ENCODE measurements at places on chromosomes 13 and 19.

GRCh38 chr13:29754473-29754806 is 96.0 kb downstream of the UBL3 start:
- no peak for DNase-seq

GRCh38 chr19:38514812-38515633 is 81.5 kb downstream of the RYR1 start:
- peak; percentile 94 for DNase-seq

DNA sequence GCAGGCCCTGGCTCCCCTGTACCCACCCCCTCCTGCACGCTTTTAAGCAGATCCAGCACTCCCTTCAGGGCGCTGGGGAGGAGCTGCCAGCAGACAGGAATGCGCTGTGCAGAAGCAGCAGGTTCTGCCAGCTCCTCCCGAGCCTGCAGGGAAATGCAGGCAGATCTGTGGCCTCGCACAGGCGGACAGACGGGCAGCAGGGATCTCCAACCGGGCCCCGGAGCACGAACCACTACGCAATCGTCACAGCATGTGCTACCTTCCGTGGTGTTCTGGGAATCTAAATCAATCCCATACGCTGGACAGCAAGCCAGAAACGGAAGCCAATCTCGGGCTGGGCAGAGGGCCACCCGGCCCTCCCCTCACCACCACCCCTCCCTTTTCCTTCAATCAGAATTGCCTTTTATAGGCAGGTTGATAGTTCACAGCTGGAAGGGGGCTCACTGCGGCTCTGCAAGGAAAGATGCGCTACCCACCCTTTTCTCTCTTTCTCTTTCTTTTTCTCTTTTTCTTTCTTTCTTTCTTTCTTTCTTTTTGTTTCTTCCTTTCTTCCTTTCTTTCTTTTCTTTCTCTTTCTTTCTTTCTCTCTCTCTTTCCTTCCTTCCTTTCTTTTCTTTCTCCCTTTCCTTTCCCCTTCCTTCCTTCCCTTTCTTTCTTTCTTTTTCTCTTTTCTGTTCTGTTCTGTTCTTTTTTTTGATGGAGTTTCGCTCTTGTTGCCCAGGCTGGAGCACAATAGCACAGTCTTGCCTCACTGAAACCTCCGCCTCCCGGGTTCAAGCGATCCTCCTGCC is 99.9 kb downstream of the GNG7 start:
- peak; percentile 87 for DNase-seq

GRCh38 chr19:12278713-12279112 is 16.0 kb downstream of the ZNF44 start:
- no peak for DNase-seq

- no peak for DNase-seq
Observed at GRCh38 chr13:85997587-85997986, 198.4 kb upstream of the SLITRK6 start.

- DNase-seq = peak; percentile 32
Observed at GRCh38 chr19:37329686-37330085, 41.2 kb upstream of the ZNF527 start.

- DNase-seq = no peak
Observed at GRCh38 chr13:52887165-52887564, 38.7 kb upstream of the PCDH8 start.

GRCh38 chr19:8654591-8655339 is 24.3 kb downstream of the NFILZ start:
- DNase-seq = peak; percentile 81

DNA sequence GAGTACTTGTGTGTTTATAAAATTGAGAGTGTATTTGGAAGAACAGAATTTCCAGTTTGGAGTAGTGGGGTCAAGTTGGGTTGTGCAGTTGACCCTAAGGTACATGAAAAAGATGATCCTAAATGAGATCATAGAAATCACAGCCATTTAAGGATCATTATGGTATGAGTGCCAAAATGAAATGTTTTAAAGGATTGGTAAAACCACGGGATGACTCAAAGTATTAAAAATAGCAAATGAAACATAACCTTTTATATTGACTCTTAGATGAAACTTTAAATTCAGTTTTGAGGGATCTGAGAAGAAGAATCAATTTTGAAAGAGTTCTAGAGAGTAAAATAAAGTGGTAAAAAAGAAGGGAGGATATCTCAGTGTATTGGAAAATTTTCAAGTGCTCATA is 773.8 kb downstream of the GPC5 start:
- DNase-seq = no peak

DNA sequence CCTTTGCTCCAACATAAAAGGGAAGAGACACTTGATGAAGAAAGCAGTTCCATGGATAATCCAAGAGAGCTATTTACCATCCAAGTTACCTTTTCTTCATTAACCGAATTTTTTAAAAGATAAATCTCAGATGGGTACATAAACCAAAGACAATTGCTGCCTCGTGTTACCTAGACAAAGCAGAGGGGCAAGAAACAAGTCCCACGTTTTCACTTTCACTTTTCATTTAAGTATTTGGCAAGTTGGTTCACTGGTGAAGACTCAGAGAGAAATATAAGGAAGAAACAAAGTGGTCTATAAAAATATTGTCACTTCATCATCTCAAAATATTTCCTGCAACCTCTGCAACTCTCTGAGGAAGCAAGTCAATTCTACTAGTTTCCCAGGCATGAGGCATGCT is 446.1 kb downstream of the FGF14 start:
- no peak for DNase-seq

- peak; percentile 68 for DNase-seq
Observed at GRCh38 chr13:26254583-26255111, 718 bp downstream of the CDK8 start.

DNA sequence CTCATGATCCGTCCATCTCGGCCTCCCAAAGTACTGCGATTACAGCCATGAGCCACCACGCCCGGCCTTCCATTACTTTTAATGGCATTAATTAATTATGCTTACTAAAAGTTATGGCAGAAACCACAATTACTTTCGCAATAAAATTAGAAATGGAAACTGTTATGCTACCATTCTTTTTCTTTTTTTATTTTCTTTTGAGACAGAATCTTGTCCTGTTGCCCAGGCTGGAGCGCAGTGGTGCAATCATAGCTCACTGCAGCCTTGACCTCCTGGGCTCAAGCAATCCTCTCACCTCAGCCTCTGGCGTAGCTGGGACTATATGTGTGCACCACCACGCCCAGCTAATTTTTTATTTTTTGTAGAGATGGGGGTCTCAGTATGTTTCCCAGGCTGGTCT is 4.6 kb upstream of the BST2 start:
- no peak for DNase-seq

- no peak for DNase-seq
Observed at GRCh38 chr19:55550321-55550650, 4.9 kb upstream of the SBK3 start.

- DNase-seq = no peak
Observed at GRCh38 chr19:4744451-4745174, 21.0 kb upstream of the DPP9 start.

- DNase-seq = no peak
Observed at GRCh38 chr13:74409551-74409950, 275.3 kb upstream of the KLF12 start.

- DNase-seq = no peak
Observed at GRCh38 chr19:39672473-39672872, 16.8 kb downstream of the LGALS16 start.

- DNase-seq = no peak
Observed at GRCh38 chr19:31177246-31177645, 172.0 kb downstream of the TSHZ3 start.

DNA sequence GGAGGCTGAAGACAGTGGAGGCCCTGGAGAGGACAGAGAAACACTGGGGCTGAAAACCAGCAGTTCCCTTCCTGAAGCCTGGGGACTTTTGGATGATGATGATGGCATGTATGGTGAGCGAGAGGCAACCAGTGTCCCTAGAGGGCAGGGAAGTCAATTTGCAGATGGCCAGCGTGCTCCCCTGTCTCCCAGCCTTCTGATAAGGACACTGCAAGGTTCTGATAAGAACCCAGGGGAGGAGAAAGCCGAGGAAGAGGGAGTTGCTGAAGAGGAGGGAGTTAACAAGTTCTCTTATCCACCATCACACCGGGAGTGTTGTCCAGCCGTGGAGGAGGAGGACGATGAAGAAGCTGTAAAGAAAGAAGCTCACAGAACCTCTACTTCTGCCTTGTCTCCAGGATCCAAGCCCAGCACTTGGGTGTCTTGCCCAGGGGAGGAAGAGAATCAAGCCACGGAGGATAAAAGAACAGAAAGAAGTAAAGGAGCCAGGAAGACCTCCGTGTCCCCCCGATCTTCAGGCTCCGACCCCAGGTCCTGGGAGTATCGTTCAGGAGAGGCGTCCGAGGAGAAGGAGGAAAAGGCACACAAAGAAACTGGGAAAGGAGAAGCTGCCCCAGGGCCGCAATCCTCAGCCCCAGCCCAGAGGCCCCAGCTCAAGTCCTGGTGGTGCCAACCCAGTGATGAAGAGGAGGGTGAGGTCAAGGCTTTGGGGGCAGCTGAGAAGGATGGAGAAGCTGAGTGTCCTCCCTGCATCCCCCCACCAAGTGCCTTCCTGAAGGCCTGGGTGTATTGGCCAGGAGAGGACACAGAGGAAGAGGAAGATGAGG is 1.5 kb downstream of the PPP1R15A start:
- no peak for DNase-seq

DNA sequence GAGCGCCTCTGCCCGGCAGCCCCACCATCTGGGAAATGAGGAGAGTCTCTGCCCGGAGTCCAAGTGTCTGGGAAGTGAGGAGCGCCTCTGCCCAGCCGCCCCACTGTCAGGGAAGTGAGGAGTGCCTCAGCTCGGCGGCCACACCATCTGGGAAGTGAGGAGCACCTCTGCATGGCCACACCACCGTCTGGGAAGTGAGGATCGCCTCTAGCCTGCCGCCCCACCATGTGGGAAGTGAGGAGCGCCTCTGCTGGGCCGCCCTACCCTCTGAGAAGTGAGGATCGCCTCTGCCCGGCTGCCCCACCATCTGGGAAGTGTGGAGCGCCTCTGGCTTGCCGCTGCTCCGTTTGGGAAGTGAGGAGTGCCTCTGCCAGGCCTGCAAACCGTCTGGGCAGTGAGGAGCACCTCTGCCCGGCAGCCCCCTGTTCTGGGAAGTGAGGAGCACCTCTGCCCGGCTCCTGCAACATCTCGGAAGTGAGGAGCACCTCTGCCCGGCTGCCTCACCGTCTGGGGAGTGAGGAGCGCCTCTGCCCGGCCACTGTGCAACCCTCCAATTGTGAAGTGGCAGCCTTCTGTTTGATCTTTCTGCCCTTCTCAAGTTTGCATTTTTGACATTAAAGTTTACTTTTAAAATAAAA is 60.8 kb upstream of the CEACAM21 start:
- no peak for DNase-seq

DNA sequence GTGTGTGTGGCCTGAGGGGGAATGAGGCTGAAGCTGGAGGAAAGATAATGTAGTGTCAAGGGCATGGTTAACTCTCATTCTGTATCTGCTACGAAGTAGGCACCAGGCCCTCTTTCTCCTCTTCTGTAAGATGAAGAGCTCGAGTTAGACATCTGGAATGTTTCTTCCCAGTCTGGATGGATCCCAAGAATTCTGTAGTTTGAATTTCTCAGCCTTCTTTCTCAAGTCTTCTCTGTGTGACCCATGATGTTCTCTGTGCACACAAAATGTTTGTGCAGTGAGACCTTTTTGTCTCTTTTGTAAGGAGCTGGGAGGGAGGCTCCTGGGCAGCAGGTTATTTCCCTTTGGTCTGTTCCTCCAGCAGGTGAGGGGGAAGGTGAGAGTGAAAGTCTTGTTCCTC is 13.7 kb downstream of the FGF9 start:
- no peak for DNase-seq

DNA sequence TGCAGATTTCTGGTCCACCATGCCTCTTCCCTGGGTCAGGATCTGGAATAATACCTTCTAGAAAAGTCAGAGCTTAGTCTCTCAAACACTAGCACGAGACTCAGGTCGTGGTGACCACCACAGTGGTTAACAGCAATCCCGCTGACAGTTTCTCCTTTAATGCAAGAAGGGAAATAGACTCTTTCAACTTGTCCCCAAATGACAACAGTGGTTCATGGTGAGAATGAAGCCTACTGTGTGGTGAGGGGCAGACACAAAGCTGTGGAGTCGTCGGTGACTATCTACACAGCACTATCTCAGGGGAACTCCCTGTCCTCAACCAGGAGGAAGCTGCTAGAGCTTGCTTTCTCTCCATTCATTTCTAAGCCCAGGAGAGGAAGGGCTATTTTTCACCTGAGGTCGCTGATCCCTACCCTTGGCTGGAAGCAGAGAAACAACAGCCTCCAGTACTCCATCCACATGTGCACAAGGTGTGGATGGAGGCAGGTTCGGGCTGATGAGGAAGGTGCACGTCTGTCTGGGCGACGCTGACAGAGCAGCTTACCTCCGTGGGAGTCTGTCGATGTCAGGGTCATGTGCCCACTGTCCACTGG is 72.4 kb downstream of the STK24 start:
- no peak for DNase-seq

- DNase-seq = peak; percentile 71
Observed at GRCh38 chr13:107205318-107206104, 637.6 kb upstream of the ARGLU1 start.

GRCh38 chr13:52711286-52711685 is 28.3 kb downstream of the CNMD start:
- DNase-seq = peak; percentile 39

DNA sequence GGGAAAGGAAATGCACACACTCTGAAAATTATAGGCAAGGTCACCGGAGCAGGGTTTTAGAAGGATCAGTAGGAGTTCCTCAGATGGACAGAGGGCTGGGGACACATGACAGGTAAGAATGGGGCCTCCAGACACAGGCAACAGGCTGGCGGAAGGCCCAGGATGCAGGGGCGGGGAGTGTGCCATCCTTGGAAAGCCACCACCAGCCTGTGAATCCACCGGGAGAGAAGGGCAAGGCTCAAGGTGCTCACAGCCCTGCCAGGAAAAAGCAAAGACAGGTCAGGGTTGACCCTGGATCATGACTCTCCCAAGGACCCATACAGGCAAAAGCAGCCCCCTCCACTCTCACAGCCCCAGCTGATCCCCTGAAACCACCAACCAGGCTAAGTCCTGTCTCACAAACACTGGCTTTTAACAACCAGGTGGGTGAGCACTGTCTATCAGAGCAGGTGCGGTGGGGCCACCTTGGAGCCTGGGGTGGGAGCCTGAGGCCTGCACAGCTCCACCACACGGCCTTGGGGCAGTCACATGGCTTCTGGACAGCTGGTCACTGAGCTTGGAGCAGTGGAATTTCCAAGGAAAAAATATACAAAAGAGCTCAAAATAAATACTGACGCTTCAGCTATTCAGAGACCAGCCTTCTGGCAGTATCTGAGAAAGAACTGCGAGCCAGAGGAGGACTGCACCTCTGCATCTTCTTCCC is 35.2 kb upstream of the ISYNA1 start:
- no peak for DNase-seq

DNA sequence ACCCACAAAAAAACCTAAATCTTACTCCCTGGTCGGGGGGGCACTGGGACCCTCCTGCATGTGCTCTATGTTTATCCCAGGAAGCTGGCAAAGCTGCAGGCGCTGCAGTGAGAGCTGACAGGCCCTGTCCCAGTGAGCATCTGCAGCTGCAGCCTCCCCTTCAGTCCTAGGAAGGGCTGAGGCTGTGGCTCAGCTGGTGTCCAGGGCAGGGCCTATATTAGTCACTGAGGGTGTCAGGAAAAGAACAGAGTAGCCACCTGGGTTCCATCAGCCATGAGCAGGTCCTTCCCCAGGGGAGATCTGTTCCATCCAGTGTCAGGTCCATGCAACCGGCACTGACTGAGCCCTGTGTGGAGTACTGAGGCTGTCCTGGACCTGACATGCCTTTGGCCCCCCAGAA is 120.5 kb downstream of the TNFRSF19 start:
- no peak for DNase-seq

All from SK-N-SH (cell line).